ENCODE measurements at places on chromosomes 7 and 10.
A peak's percentile ranks its signal among the peaks of the same experiment; 100 is the strongest.

DNA sequence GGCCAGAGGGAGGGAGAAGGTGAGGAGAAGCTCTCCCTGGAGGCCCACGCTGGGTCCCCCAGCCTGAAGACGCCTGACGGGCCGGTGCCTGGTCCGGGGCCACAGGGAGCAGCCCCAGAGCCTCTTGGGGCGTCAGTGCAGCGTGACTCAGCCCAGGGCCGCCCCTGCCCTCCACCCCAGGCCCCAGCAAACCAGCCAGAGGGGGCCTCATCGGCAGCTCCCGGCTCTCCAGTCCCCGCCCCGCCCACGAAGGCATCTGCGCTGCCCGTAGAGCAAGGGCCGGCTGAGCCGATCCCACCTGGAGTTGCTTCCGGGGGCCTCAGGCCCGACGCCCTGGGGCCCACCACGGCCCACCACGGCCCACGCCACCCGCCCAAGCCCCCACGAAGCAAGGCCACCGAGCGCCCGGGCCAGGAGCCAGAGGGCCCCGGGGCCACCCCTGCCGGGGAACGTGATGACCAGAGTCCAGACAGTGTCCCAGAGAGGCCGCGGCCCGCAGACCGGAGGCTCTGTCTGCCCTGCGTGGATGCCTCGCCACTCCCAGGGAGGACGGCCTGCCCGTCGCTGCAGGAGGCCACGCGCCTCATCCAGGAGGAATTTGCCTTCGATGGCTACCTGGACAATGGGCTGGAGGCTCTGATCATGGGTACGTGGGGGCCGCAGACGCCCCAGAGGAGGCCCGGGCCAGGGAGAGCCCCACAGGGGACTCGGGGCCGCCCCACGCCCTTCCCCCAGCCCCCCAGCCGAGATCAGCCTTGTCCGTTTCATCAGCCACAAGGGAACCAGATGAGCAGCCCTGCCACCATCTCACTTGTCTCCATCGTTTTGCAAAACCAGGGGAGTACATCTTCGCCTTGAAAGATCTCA, 31.2 kb upstream of the UTF1 start:
- H3K4me3 ChIP-seq, result no peak overlapping the region
- H3K4me1 ChIP-seq, result no peaks in the 10 kb centered on the region
- no peak overlapping the region for H3K27ac ChIP-seq
- no peaks in the 10 kb centered on the region for H3K36me3 ChIP-seq

DNA sequence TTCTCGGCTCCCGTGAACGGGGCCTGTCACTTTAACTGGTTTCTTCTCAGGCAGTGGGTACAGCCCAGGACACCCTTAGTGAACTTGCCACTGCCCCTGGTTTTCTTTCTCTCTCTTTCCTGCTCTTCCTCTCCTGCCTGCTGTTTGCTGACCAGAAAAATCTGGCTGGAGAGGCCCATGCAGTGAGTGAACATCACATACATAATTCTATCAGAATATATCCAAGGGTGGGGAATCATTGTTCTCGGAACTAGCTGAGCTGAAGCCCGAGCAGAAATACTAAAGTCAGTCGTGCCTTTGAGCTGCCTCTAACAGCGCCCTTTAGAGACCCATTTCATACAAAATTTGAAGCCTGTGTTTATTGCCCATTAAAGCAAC, 501.5 kb upstream of the GALNT17 start:
- H3K4me1 ChIP-seq, result peaks cover 5% of the 10 kb centered on the region
- peaks cover 4% of the 10 kb centered on the region for H3K27me3 ChIP-seq
- DNase-seq, result no peak
- no peak overlapping the region for H3K27ac ChIP-seq
- H3K4me3 ChIP-seq, result no peak overlapping the region
- no peaks in the 10 kb centered on the region for H3K36me3 ChIP-seq

DNA sequence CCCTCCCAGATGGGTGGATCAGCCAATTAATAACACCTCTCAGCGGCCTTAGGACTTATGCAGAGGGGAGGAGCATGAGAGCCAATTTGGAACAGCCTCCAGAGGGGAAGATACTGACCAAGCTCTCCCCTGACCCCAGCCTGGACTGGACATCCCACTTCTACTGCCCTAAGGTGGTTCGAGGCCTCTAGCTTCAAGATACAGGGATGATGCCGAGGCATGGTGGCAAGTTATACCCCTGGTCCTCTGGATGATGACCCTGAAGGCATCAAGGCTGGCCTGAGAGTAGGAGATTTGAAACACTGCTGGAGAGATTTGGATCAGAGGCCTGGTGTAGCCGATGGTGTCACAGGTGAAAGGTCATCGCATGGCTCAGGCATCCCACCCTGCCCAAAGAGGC, 3.2 kb downstream of the CDH23 start:
- DNase-seq, result no peak
- no peak overlapping the region for H3K27ac ChIP-seq
- H3K4me1 ChIP-seq, result peaks cover 6% of the 10 kb centered on the region
- H3K27me3 ChIP-seq, result peaks cover 42% of the 10 kb centered on the region
- H3K4me3 ChIP-seq, result no peak overlapping the region

DNA sequence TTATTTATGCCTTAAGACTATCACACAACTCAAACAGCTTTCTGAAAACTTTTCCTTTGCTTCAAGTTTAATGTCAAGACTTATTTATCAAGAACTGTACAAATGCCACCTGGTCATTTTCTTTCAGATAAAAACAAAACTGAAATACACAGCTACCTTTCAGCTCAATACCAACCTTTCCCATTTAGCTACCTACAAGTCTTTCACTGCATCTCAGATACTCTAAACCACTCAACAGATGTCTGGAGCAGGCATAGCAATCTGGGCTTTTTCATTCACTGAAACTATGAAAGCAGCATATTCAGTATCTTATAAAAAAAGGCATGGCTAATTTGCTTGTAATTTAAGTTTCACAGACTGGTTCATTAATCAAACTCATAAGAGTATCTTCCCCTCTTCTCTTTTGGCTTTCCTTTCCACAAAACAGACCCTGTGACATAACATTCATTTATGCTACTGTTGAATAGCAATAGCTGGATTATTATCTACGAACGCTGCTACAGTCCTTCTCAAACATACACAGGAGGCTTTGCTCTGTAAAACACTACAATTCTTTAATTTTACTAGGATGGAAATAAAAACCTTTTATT, 8.2 kb downstream of the TRA2A start:
- H3K27me3 ChIP-seq, result no peaks in the 10 kb centered on the region
- peaks cover 51% of the 10 kb centered on the region for H3K4me1 ChIP-seq
- H3K4me3 ChIP-seq, result no peak overlapping the region

- H3K4me1 ChIP-seq, result no peaks in the 10 kb centered on the region
- H3K4me3 ChIP-seq, result no peak overlapping the region
- peaks cover 8% of the 10 kb centered on the region for H3K27me3 ChIP-seq
- no peak overlapping the region for H3K27ac ChIP-seq
- no peaks in the 10 kb centered on the region for H3K36me3 ChIP-seq
- DNase-seq, result no peak
Observed at GRCh38 chr10:117967149-117967650, 79.5 kb downstream of the RAB11FIP2 start.

GRCh38 chr10:50325449-50326171, 74.3 kb upstream of the ASAH2 start:
- H3K27me3 ChIP-seq, result no peaks in the 10 kb centered on the region
- DNase-seq, result peak; percentile 50
- peaks cover 45% of the 10 kb centered on the region for H3K4me1 ChIP-seq
- H3K27ac ChIP-seq, result peak overlapping the region; percentile 63

- H3K4me1 ChIP-seq, result peaks cover 15% of the 10 kb centered on the region
- H3K27me3 ChIP-seq, result no peaks in the 10 kb centered on the region
- H3K4me3 ChIP-seq, result no peak overlapping the region
Observed at GRCh38 chr7:6116211-6116610, 85.0 kb downstream of the ANKRD61 start.

- no peaks in the 10 kb centered on the region for H3K27me3 ChIP-seq
- DNase-seq, result no peak
- no peak overlapping the region for H3K27ac ChIP-seq
- H3K4me3 ChIP-seq, result no peak overlapping the region
- no peaks in the 10 kb centered on the region for H3K36me3 ChIP-seq
Observed at GRCh38 chr7:106731187-106731586, 70.2 kb upstream of the CCDC71L start.

- H3K4me1 ChIP-seq, result no peaks in the 10 kb centered on the region
- no peaks in the 10 kb centered on the region for H3K36me3 ChIP-seq
- no peak for DNase-seq
- H3K27me3 ChIP-seq, result peaks cover 6% of the 10 kb centered on the region
- no peak overlapping the region for H3K4me3 ChIP-seq
Observed at GRCh38 chr7:106561151-106561550, 99.8 kb downstream of the CCDC71L start.

GRCh38 chr10:95406651-95407280, 116.0 kb upstream of the PDLIM1 start:
- H3K4me3 ChIP-seq, result no peak overlapping the region
- no peak for DNase-seq
- H3K36me3 ChIP-seq, result no peaks in the 10 kb centered on the region
- H3K4me1 ChIP-seq, result no peaks in the 10 kb centered on the region
- H3K27ac ChIP-seq, result no peak overlapping the region

GRCh38 chr7:23467806-23468525, 2.3 kb downstream of the IGF2BP3 start:
- H3K36me3 ChIP-seq, result peaks cover 2% of the 10 kb centered on the region
- no peak for DNase-seq
- no peak overlapping the region for H3K27ac ChIP-seq
- peak overlapping the region; percentile 51 for H3K4me3 ChIP-seq

- H3K27me3 ChIP-seq, result peaks cover 9% of the 10 kb centered on the region
- H3K36me3 ChIP-seq, result no peaks in the 10 kb centered on the region
- H3K4me3 ChIP-seq, result no peak overlapping the region
- no peak for DNase-seq
- H3K27ac ChIP-seq, result no peak overlapping the region
Observed at GRCh38 chr10:42697926-42698325, 59.6 kb upstream of the ZNF33B start.

- no peak for DNase-seq
- no peak overlapping the region for H3K4me3 ChIP-seq
- H3K36me3 ChIP-seq, result no peaks in the 10 kb centered on the region
Observed at GRCh38 chr7:34109936-34110780, 204.8 kb downstream of the BMPER start.

- no peak for DNase-seq
- no peak overlapping the region for H3K27ac ChIP-seq
- no peaks in the 10 kb centered on the region for H3K27me3 ChIP-seq
- H3K36me3 ChIP-seq, result no peaks in the 10 kb centered on the region
- no peaks in the 10 kb centered on the region for H3K4me1 ChIP-seq
Observed at GRCh38 chr7:46247664-46248063, 326.6 kb upstream of the IGFBP3 start.

DNA sequence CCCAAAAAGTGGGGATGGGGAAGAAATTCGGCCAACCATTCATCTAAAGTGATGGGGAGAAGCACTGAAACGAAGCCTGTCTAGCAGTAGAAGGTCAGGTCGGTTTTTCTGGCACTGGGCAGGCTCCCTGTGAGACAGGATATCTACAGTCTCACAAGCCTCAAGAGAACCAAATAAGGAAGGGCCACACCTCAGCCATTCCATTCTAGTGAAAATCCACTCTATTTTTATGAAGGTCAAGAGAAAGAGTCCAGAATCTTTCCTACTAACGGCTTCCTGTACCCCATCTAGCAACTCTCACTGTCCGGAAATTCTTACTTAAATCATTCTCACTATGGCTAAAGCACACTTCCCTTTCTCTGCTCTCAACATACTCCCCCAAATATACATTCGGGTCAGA, 267.1 kb downstream of the PRPF18 start:
- no peak for DNase-seq
- H3K27ac ChIP-seq, result no peak overlapping the region
- H3K4me3 ChIP-seq, result no peak overlapping the region
- H3K27me3 ChIP-seq, result no peaks in the 10 kb centered on the region
- H3K36me3 ChIP-seq, result no peaks in the 10 kb centered on the region
- no peaks in the 10 kb centered on the region for H3K4me1 ChIP-seq

GRCh38 chr7:137886746-137887145, 40.0 kb upstream of the DGKI start:
- no peaks in the 10 kb centered on the region for H3K27me3 ChIP-seq
- H3K4me3 ChIP-seq, result no peak overlapping the region
- H3K4me1 ChIP-seq, result peaks cover 15% of the 10 kb centered on the region
- H3K36me3 ChIP-seq, result peaks cover 23% of the 10 kb centered on the region
- no peak for DNase-seq

- H3K27ac ChIP-seq, result no peak overlapping the region
- H3K36me3 ChIP-seq, result peaks cover 56% of the 10 kb centered on the region
- no peak overlapping the region for H3K4me3 ChIP-seq
- no peak for DNase-seq
- no peaks in the 10 kb centered on the region for H3K27me3 ChIP-seq
Observed at GRCh38 chr10:12165999-12166775, 29.5 kb downstream of the NUDT5 start.

- H3K36me3 ChIP-seq, result no peaks in the 10 kb centered on the region
- H3K4me1 ChIP-seq, result no peaks in the 10 kb centered on the region
- H3K27me3 ChIP-seq, result peaks cover 2% of the 10 kb centered on the region
- peak; percentile 25 for DNase-seq
Observed at GRCh38 chr7:138097064-138097741, 20.9 kb downstream of the AKR1D1 start.

- no peak for DNase-seq
- no peak overlapping the region for H3K4me3 ChIP-seq
- no peak overlapping the region for H3K27ac ChIP-seq
- no peaks in the 10 kb centered on the region for H3K36me3 ChIP-seq
Observed at GRCh38 chr10:25902002-25902401, 32.0 kb upstream of the MYO3A start.

- no peak for DNase-seq
- H3K27me3 ChIP-seq, result peaks cover 12% of the 10 kb centered on the region
- H3K36me3 ChIP-seq, result no peaks in the 10 kb centered on the region
- no peak overlapping the region for H3K4me3 ChIP-seq
- H3K4me1 ChIP-seq, result peaks cover 6% of the 10 kb centered on the region
- no peak overlapping the region for H3K27ac ChIP-seq
Observed at GRCh38 chr10:43863859-43864591, 215.3 kb upstream of the ZNF32 start.

DNA sequence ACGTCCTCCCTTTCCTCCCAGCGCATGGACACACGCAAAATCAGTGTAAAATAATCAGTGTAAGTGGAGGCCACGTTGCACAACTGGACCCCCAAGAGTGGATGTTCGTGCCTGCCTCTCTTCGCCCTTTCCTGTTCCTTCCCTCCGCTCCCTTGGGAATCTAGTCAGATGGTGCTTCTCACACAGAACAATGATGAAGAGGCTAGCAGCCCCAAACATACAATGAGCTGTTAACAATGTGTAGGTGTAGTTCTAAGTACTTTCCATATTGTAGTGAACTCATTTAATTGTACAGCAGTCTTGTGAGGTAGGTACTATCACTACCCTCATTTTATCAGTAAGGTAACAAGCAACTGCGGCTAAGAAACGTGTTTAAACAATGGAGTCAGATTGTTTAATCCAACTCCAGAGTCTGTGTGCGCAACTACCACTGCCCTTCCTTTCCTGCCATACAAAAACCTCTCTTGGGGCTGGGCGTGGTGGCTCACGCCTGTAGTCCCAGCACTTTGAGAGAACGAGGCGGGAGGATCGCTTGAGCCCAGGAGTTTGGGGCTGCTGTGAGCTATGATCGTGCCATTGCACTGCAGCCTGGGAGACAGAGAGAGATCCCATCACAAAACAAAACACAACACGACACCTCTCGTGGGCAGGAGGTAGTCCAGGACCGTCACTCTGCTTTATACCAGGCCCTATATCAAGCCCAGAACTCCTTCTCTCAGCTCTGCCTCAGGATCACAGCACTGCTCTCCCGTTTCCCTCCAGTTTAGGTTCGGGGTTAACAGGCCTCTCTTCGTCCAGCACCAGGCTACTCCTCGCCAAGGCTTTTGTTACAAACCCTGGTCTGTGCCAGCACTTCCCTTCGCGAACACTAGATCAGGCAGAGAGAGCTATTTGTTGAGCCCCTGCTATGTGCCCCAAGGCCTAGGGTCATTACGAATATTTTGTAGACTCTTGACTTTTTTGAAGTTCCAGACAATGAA, 1.1 kb downstream of the FKBP9 start:
- peak overlapping the region; percentile 51 for H3K4me3 ChIP-seq
- DNase-seq, result no peak
- no peaks in the 10 kb centered on the region for H3K36me3 ChIP-seq

All from activated CD8-positive, alpha-beta T cell treated with anti-CD3 and anti-CD28 coated beads, Interleukin-2, amount 10 ng/mL, durations not matched to agents 7 days and 5 days (primary cell).